ENCODE measurements at places on chromosomes 7 and 10.
A peak's percentile ranks its signal among the peaks of the same experiment; 100 is the strongest.

- peak; percentile 98 for DNase-seq
Observed at GRCh38 chr10:33412653-33413361, 78.3 kb upstream of the NRP1 start.

DNA sequence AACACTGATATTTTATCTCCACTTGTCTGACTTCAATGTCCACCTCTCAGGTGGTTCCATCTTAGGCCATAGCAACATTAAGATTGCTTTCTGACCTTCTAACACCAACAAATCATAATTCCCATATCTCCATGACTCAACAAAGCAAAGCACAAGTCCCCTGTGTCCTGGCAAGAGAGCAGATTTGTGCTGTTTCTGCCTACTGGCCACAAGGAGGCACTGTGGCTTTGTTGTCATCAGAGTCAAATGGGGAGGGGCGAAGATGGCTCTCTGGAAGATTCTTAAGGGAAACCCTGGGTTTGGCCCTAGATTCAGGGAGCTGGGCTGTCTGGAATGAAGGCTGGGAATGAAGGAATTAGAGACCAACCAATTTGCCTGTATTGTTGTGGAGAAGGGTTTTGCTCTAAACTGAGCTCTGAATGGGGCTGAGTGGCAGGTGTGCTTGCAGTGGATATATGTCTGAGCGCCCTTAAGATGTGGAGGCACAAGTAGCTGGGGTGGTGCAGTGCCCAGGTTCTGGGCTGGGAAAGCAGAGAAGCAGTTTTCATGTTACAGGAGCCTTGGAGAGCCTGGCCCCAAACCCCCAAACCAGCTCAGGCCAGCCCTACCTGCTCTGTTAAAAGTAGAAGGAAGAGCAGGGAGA, 154.8 kb upstream of the PRSS58 start:
- DNase-seq: peak; percentile 61

DNA sequence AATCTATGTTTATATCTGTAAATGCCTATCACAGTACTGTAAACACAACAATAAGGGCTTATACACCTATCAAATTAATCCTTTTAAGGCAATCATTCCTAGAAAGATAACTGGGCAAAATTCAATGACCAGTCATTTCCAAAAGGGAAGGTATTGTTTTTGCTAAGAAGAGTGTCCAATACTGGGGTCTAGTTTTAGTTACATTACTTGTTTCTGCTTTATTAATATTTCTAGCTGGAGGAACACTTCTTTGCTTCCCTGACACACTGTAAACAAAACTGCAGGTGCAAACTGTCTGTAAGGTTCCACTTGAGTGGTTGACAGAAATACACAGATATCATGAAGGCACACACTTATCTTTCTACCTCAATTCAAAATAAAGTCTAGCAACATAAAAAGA, 84.2 kb upstream of the FAM133B start:
- DNase-seq: no peak

DNA sequence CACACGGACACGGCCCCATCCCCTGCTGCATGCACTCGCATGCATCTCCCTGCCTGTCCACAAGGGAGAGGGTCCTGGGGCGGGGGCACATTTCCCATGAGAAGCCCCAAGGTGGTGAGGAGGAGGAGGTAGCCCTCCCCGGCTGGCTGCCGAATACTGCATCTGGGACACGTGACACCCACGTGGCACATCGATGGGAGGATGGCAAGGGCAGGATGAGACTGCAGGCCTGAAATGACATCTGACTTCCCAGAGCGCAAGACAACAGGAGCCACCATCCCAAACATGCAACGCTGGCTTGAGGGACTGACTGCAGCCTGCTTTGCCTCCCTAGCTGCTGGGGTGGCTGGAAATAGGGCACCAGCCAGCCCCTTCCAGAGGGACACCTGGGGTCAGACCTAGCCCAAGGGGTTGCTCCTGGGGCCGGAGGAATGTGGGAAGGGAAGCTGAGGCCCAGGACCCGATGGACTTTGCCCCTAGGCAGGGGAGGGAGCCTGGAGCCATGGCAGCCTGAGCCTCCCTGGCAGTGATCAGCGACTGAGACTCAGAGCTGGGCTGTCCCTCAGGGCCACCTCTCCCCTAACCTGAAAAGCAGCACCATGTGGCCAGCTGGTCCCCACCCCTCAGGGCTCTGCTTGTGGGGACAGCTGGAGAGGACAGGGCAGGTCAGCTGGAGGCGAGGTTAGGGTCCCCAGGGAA, 16.1 kb downstream of the BUD23 start:
- no peak for DNase-seq

DNA sequence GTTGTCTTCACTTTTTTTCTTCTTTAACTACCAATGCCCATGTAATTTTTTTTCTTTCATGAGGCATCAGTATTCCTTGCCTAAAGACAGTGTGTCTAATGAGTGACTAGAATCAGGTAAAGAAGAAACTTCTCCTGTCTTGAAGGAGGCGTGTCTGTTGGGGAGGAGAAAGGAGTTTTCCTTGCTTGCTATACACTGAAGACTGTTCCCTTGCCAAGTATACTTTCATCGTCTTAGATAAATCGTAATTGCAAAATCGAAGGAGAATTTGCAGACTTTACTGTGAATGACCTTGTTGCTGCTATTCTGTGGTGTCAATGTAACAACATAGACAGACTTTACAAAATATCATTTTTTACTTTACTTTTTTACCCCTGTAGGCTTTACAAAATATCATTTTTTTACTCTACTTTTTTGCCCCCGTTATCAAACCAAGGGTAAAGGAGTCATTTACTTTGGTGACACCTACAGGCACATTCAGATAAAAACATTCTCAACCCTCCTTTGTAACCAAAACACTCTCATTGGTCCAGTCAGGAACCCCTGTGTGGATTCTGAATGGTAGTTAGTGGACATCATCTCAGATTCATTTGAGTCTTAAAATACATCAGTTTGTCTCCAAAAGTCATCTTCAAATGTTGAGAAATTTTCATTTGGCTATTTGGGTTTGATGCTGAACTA, 232.4 kb downstream of the AHR start:
- no peak for DNase-seq

Measured in inflammatory macrophage treated with lipopolysaccharide for 4 hours (primary cell).